ENCODE measurements at places on chromosomes 6 and 20. TPM values are rescaled to one million over a fixed set of nuclear protein-coding genes. Genes with fewer than 3 reads are reported as not detected.

Gene CDH22
- polyA plus RNA-seq = 0.05 TPM

Gene RSPH4A
- 3.0 TPM for polyA plus RNA-seq

Gene OPRM1
- not detected for polyA plus RNA-seq

Gene NEDD9
- polyA plus RNA-seq = 66.5 TPM

Gene GPR6
- not detected for polyA plus RNA-seq

Gene MAP3K4
- 47.2 TPM for polyA plus RNA-seq

Gene GSTA3
- 0.49 TPM for polyA plus RNA-seq

Gene BMP7
- polyA plus RNA-seq = 99.0 TPM

Gene COL9A1
- 47.6 TPM for polyA plus RNA-seq
